ENCODE measurements at places on chromosomes 11 and 22.

- DNase-seq = no peak
These were observed 245.5 kb downstream of the SOX6 start for GRCh38 chr11:16110886-16111285.

DNA sequence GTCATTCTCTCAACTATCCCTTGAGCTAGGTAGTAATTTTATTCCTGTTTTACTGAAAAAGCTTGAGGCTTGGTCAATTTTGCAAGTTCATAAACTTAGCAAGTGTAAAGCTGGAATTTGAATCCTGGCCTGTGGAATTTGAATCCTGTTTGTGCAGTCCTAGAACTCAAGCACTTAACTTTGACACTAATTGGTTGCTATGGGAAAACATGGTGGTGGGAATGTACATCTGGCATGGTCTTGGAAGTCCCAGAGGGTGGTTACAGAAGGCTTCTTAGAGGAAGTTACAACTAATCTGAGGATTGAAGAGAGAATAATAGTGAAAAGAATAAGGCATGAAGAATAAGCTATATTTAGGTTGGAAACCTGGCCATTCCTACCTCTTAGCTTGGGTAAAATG, 66.5 kb upstream of the LIN7C start:
- DNase-seq = no peak

DNA sequence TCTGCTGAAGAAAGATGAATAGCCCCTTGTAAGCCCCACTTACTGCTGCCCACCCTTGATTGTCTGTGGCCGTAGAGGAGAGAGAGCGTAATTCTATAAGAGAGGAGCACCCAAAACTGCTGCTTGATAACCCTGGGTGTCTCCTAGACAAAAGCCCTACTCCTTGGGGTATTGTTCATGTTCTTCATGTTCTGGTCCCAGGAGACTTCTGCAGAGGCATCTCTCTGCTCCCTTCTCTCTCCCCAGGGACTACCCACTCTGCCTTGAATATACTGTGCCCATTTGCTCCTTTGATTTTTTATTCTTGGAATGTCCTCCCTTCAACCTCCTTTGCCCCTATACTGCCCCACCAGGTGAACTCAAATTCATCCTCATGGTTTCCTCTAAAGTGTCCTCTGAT, 417.8 kb upstream of the CADM1 start:
- no peak for DNase-seq

- DNase-seq = no peak
These were observed 1.3 kb downstream of the PACS1 start for GRCh38 chr11:66071381-66071801.

DNA sequence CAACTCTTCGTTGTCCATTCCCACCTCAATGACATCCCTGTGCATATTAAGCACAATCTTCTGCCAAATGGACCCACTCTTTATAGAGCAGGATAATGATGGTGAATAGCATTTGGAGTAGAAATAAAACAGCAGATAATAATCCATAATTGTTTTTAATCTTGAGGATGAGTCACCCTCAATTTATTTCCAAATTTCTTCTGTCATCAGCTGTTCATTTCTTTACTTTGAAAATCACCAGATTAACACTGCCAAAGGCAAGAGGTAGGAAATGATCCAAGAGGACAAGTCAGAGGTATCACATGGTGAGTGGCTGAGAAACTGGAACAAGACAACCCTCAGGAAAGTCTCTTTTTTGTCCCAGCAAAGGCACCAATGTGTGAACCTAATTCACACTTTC, 7.3 kb upstream of the AMBRA1 start:
- DNase-seq = no peak

- DNase-seq = peak; percentile 50
These were observed 19.2 kb upstream of the TH start for GRCh38 chr11:2190657-2191471.

- no peak for DNase-seq
These were observed 2.1 kb downstream of the ARHGEF12 start for GRCh38 chr11:120338107-120338933.

DNA sequence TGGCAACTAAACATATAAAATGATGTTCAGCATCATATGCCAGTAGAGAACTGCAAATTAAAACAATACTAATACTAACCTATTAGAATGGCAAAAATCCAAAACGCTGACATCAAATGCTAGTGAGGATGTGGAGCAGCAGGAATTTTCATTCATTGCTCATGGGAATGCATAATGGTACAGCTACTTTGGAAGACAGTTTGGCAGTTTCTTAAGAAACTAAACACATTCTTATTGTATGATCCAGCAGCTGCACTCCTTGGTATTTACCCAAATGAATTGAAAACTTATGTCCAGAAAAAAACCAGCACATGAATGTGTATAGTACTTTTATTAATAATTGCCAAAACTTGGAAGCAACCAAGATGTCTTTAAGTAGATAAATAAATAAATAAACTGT, 258.0 kb downstream of the TENM4 start:
- no peak for DNase-seq

DNA sequence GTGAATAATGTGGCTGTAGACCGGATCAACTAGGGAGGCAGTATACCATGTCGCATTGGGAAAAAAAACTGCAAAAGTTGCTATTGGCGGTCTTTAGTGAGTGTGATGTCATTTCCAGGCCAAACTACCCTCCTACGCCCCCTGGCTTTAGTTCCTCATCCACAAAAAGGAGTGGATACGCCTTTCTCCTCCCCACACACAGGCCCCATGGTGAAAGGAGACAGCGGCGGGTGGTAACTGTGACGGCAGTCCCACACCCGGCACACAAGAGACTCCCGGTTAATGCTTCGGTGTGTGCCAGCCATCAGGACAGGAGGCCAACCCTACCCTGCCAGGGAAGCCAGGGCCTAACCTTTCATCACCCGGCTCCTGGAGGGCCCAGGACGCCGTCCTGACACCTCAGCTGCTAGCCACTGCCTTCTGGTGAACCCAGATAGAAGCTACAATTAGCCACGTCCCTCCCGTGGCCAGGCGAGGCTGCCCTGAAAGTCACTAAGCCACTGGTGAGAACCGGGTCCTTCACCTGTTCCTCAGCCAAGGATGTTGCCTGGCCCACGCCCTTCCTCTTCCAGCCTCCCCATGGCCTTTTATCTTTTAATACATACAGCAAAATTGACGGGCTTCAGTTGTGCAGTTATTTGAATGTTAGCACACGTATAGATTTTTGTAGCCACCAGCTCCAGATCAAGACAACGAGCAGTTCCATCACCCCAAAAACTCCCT, 10.8 kb downstream of the TP53I11 start:
- no peak for DNase-seq
